Cardiac muscle cell (in vitro differentiated cells and primary cell): ENCODE measurements at places on chromosomes 16 and 17. TPM values are rescaled to one million over a fixed set of nuclear protein-coding genes. Genes with fewer than 3 reads are reported as not detected.
A peak's percentile ranks its signal among the peaks of the same experiment; 100 is the strongest.

Gene KRTAP2-2
- not detected in 2 replicates for total RNA-seq

Gene ABCA10
- 0.04 TPM in 1 of 2 replicates, not detected in the other for total RNA-seq

Gene KRTAP4-9
- not detected in 2 replicates for total RNA-seq

Gene HAS3
- total RNA-seq: 0.03 and 0.46 TPM in 2 replicates

Gene SYT17
- 1.0 and 1.5 TPM in 2 replicates for total RNA-seq

Gene MYH13
- 0.09 TPM in 1 of 2 replicates, not detected in the other for total RNA-seq

Gene FOXL1
- 2.0 and 4.2 TPM in 2 replicates for total RNA-seq

- H3K27ac ChIP-seq: no peak overlapping the region
- H3K4me3 ChIP-seq: no peak overlapping the region
- H3K27me3 ChIP-seq: no peaks in the 10 kb centered on the region
- H3K4me1 ChIP-seq: peaks cover 3% of the 10 kb centered on the region
- peaks cover 21% of the 10 kb centered on the region for H3K36me3 ChIP-seq
Observed at GRCh38 chr17:35612924-35613521, 25.9 kb downstream of the AP2B1 start.

DNA sequence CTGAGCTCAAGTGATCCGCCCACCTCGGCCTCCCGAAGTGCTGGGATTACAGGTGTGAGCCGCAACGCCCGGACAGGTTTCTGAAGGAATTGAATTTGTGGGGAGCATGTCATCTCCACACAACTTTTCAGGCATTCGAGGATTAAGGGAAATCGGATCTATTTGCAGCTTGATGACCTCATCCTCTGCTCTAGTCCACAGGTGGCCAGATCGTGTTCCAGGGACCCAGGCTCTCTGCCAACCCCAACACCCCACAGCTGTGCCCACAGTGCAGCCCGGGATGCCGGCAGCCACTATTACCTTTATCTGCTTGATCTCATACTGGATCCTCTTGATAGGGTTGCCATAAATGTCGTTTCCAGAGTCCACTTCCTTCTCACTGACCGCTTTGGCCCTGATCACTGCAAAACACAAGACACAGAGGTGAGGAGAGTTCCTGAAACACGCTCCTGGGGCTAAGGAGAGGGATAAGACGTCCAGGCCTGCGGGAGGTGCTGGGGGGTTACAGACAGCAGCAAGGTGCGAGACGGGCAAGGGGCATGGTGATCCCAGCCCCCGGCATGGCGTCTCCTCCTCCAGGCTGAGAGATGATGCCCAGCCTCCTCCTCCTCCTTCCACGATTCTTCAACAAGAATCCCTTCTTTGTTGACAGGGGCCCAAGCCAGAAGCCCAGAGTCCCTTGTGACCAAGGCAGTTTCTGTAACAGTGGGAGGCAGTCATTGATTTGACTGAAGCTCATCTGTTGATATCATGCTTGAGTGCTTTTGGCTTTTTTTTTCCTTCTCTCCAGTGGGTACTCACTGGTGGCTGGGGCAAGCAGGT lies 29.3 kb downstream of the CEP295NL start:
- DNase-seq: no peak
- H3K27me3 ChIP-seq: no peaks in the 10 kb centered on the region
- no peak overlapping the region for H3K27ac ChIP-seq
- H3K4me1 ChIP-seq: no peaks in the 10 kb centered on the region
- H3K36me3 ChIP-seq: no peaks in the 10 kb centered on the region

DNA sequence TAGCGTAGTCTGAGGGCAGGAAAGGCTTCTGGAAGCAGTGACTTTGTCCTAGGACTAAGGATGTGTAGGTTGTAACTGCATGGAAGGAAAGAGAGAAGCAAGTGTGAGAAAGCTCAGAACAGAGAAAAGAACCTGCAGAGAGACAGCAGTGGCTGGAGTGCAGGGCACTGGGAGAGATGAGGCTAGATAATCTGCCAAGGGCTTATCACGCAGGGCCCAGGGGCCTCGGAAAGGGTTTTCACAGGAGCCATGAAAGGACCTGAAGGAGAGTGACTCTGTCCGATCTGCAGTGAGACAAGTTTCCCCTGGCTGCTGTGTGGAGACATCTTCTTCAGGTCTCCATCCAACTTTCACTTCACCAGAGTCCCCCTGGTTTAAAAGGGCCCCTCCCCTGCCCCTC lies 7.1 kb upstream of the SRCAP start:
- H3K27ac ChIP-seq: no peak overlapping the region
- H3K4me1 ChIP-seq: no peaks in the 10 kb centered on the region
- peaks cover 34% of the 10 kb centered on the region for H3K27me3 ChIP-seq
- H3K4me3 ChIP-seq: no peak overlapping the region
- no peaks in the 10 kb centered on the region for H3K36me3 ChIP-seq
- no peak for DNase-seq

DNA sequence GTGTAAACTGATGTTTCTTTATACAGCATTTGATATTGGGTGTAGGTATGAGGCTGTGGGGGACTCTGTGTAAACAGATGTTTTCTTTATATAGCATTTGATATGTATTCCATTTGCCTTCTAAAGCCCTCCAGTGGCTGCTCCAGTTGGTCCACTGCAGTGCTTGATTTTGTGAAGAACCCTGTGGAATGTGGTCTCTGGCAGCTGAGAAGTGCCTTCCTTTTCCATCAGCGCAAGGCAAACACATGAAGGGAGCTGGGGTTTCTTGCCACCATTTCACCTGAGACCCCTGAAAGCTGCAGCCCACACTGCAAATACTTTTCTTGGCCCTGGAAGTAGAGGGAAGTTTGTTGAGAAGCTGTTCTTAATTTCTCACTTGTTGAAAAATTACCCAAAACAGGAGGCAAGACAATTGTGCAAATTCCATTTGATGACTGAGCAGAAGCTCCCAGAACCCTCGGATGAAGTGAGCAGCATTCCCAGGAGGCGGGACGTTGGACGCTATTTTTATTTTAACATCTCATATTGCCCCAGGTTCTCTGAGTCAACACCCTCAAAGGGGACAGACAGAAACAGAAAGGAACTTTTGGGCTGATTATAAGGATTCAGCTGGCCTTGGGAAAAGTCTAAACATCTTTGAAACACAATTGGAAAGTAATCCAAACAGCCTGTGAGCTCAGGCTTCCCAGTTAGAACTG lies 158.5 kb upstream of the RPH3AL start:
- peak; percentile 25 for DNase-seq
- H3K27ac ChIP-seq: no peak overlapping the region
- no peak overlapping the region for H3K4me3 ChIP-seq
- peaks cover 4% of the 10 kb centered on the region for H3K4me1 ChIP-seq
- H3K36me3 ChIP-seq: no peaks in the 10 kb centered on the region

GRCh38 chr17:45790296-45790922 lies 6.3 kb downstream of the CRHR1 start:
- no peaks in the 10 kb centered on the region for H3K4me1 ChIP-seq
- H3K36me3 ChIP-seq: no peaks in the 10 kb centered on the region
- no peak overlapping the region for H3K4me3 ChIP-seq
- DNase-seq: peak; percentile 21

DNA sequence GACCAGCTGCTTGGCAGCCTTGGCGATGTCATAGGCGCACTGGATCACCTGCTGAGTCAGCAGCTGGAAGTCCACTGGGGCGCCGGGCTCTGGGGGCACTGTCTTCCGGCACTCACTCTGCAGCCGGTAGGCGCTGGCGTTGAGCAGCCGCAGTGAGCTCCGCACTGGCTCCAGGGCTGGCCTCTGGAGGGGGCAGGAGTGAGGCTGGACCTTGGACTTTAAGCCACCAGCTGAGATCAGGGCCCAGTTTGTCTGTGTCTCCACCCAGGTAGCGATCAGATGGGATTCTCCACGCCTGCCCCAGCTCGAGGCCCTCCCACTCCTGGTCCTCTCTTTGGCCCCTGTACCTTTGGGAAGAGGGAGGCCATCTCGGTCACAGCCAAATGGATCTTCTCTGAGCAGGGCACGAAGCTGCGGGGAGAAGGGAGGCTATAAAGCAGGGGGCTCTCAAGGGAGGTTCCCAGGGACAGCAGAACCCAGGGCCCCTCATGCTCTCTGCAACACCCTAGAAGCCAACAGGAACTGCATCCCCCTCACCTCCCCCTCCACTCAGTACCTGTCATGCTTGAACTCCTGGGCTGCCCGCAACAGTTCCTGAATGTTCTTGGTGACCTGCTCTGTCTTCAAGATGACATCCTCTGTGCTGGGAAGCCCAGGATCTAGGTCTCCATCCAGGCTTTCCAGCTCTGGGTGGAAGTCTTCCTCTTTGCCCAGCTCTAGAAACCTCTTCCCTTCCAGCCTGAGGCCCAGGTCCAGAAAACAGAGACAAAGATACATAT lies 6.4 kb downstream of the TP53I13 start:
- no peak overlapping the region for H3K4me3 ChIP-seq
- DNase-seq: no peak
- no peaks in the 10 kb centered on the region for H3K27me3 ChIP-seq
- H3K4me1 ChIP-seq: peaks cover 8% of the 10 kb centered on the region
- peaks cover 10% of the 10 kb centered on the region for H3K36me3 ChIP-seq

GRCh38 chr17:38619937-38620550 lies 14.3 kb upstream of the SRCIN1 start:
- no peaks in the 10 kb centered on the region for H3K4me1 ChIP-seq
- no peak for DNase-seq
- H3K27me3 ChIP-seq: no peaks in the 10 kb centered on the region
- H3K36me3 ChIP-seq: no peaks in the 10 kb centered on the region

DNA sequence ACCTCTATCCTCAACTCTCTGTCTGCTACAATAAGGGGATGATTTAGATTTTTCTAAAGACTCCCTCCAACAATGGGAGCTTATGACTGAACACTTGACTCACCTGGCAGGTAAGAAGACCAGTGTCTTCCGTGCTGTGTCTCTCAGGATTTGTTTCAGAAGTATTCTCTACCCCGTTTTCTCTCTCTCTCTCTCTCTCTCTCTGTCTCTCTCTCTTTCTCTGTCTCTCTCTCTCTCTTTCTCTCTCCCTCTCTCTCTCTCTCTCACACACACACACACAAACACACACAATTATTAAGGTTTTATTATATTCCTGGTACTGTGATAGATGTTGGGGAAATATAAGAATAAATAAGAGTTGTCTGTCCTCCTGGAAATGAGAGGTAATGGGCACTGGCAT lies 263.9 kb downstream of the TOX3 start:
- no peaks in the 10 kb centered on the region for H3K36me3 ChIP-seq
- DNase-seq: peak; percentile 49
- no peaks in the 10 kb centered on the region for H3K4me1 ChIP-seq
- H3K27me3 ChIP-seq: no peaks in the 10 kb centered on the region
- no peak overlapping the region for H3K27ac ChIP-seq

- H3K4me3 ChIP-seq: no peak overlapping the region
- no peaks in the 10 kb centered on the region for H3K27me3 ChIP-seq
- H3K27ac ChIP-seq: peak overlapping the region; percentile 85
- DNase-seq: peak; percentile 37
- peaks cover 35% of the 10 kb centered on the region for H3K4me1 ChIP-seq
Observed at GRCh38 chr17:2076087-2076984, 21.4 kb downstream of the HIC1 start.

GRCh38 chr17:79923974-79924638 lies 84.9 kb upstream of the CBX4 start:
- peak; percentile 37 for DNase-seq
- H3K4me3 ChIP-seq: no peak overlapping the region
- H3K4me1 ChIP-seq: no peaks in the 10 kb centered on the region
- peaks cover 4% of the 10 kb centered on the region for H3K27me3 ChIP-seq
- no peak overlapping the region for H3K27ac ChIP-seq

DNA sequence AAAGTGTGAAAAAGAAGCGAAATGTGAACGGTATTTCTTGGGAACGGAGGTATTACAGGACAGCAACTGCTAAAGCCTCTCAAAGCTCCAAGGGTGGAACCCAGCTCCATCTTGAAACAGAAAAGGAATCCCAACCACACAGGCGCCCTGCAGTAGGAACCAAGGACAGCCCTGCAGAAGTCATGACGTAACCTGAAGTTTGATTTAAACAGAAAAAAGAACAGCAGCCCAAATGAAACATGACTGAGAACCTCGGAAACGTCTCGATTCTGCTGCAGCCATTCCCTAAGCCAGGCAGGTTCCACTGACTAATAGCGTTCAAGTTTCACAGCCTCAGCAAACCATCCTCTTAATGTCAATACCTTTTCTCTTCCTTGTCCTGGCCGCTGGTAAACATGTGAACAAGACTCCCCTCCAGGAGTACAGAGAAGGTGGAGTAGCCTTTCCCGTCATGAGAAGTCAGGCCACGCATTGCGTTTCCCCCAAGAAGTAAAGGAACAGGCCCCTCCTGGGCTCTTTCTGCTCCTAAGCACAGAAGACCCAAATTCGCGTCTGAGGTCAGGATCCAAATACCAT lies 20.1 kb downstream of the SIAH1 start:
- DNase-seq: no peak
- H3K27ac ChIP-seq: peak overlapping the region; percentile 80
- no peaks in the 10 kb centered on the region for H3K36me3 ChIP-seq
- H3K27me3 ChIP-seq: no peaks in the 10 kb centered on the region
- H3K4me1 ChIP-seq: peaks cover 12% of the 10 kb centered on the region
- peak overlapping the region; percentile 67 for H3K4me3 ChIP-seq

GRCh38 chr17:65163990-65164495 lies 26.9 kb downstream of the RGS9 start:
- no peaks in the 10 kb centered on the region for H3K36me3 ChIP-seq
- H3K27ac ChIP-seq: no peak overlapping the region
- no peaks in the 10 kb centered on the region for H3K4me1 ChIP-seq
- H3K27me3 ChIP-seq: no peaks in the 10 kb centered on the region

DNA sequence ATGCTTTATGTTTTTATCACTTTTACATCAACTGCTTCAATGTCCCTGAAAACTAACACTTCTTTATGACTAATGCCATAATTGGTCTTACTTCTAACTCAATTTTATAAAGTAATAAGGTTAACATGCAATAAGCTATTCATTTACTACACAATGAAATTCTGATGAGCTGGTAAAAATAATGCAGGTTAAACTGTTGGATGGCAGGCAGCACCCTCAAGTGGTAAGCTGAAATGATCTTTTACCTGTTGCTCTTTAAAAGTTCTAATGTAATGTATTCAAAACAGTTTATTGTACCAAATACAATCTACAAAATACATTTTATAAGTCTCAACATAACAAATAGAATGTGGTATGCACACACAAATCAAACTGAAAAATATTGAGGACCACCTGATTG lies 1280.3 kb downstream of the CDH8 start:
- no peaks in the 10 kb centered on the region for H3K27me3 ChIP-seq
- H3K36me3 ChIP-seq: no peaks in the 10 kb centered on the region
- H3K4me3 ChIP-seq: no peak overlapping the region
- DNase-seq: no peak
- H3K4me1 ChIP-seq: no peaks in the 10 kb centered on the region

GRCh38 chr16:21611198-21611555 lies 11.8 kb downstream of the METTL9 start:
- H3K4me1 ChIP-seq: peaks cover 32% of the 10 kb centered on the region
- no peaks in the 10 kb centered on the region for H3K36me3 ChIP-seq
- no peaks in the 10 kb centered on the region for H3K27me3 ChIP-seq
- DNase-seq: peak; percentile 70
- no peak overlapping the region for H3K4me3 ChIP-seq
